ENCODE measurements at places on chromosomes 12 and 14.

GRCh38 chr12:103960616-103961227, 5.0 kb upstream of the TDG start:
- no peak for DNase-seq

GRCh38 chr12:96364092-96364700, 36.0 kb downstream of the CDK17 start:
- no peak for DNase-seq

DNA sequence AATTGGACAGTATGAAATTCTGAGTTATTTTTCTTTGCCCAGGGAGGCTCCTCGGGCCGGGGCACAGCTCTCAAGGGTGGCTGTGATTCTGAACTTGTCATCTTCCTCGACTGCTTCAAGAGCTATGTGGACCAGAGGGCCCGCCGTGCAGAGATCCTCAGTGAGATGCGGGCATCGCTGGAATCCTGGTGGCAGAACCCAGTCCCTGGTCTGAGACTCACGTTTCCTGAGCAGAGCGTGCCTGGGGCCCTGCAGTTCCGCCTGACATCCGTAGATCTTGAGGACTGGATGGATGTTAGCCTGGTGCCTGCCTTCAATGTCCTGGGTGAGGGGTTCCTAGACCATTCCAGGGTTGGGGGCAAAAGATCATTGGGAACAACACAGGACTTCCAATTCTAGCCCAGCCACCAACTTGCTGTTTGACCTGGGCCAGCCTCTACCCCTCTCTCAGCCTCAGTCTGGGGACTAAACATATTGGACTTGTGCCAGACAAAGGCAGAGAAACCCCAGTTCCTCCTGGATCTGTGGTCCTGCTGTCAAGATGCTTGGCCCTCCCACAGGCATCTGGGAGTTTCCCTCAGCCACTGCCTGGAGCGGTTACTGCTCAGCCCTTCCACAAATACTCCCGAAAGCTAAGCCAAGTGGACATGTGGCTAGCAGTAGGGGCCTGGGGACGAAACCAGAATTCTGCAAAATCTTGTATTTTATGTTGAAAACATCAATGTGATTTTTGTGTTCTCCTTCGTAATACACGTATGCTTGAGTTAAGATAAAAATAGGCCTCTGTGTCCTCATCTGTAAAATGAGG, 3.5 kb downstream of the OAS3 start:
- peak; percentile 5 for DNase-seq

DNA sequence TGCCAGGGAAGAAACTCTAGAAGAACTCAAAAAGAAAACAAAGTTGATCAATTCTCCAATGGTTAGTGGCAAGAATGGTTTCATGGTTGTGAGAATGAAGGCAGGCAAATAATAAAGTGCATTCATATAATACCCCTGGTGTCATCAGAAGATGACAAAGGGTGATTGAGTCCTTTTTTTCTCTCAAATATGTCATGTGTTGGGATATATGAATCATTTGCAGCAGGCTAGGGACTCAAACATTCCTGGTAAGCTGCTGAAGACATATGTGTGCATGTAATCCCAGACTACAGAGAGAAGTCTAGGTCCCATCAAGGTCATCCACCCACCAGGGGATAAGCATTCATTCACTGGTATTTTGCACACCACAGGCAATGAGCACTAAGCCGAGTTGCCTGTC, 82.4 kb upstream of the MYF6 start:
- no peak for DNase-seq

Data from NCI-H446 treated with DMSO at 0.1 percent for 48 hours (cell line).